ENCODE measurements at places on chromosomes 5 and 9.
A peak's percentile ranks its signal among the peaks of the same experiment; 100 is the strongest.

DNA sequence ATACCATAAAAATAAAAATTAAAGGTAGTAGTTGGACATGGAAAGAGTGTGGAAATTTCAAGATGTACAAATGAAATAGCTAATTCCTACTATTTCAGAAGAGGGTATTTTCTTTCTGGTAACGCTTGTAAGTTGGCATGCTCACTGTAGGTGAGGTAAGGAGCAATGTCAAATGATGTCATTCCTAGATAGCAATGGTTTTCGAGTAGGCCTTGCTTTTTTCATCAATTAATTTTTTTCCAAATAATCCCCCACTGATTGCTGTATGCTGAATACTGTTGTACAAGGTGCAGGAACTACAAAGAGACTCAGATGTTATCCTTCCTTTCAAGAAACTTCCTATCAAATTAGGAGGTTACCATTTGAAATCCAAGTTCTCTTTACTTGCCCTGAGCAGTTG lies 928 bp upstream of the SELENOP start:
- DNase-seq = no peak

GRCh38 chr9:79480639-79481038 lies 91.1 kb upstream of the TLE4 start:
- no peak for DNase-seq

DNA sequence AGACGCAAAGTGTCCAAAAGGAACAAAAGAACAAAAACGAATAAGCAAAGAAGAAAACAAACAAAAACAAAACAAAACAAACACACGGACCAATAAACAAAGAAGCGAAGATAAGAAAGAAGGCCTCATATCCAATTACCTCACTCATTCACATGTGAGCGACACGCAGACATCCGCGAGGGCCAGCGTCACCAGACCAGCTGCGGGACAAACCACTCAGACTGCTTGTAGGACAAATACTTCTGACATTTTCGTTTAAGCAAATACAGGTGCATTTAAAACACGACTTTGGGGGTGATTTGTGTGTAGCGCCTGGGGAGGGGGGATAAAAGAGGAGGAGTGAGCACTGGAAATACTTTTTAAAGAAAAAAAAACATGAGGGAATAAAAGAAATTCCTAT lies 28.3 kb upstream of the WWC1 start:
- no peak for DNase-seq

GRCh38 chr9:98045234-98046179 lies 11.0 kb upstream of the NANS start:
- no peak for DNase-seq

DNA sequence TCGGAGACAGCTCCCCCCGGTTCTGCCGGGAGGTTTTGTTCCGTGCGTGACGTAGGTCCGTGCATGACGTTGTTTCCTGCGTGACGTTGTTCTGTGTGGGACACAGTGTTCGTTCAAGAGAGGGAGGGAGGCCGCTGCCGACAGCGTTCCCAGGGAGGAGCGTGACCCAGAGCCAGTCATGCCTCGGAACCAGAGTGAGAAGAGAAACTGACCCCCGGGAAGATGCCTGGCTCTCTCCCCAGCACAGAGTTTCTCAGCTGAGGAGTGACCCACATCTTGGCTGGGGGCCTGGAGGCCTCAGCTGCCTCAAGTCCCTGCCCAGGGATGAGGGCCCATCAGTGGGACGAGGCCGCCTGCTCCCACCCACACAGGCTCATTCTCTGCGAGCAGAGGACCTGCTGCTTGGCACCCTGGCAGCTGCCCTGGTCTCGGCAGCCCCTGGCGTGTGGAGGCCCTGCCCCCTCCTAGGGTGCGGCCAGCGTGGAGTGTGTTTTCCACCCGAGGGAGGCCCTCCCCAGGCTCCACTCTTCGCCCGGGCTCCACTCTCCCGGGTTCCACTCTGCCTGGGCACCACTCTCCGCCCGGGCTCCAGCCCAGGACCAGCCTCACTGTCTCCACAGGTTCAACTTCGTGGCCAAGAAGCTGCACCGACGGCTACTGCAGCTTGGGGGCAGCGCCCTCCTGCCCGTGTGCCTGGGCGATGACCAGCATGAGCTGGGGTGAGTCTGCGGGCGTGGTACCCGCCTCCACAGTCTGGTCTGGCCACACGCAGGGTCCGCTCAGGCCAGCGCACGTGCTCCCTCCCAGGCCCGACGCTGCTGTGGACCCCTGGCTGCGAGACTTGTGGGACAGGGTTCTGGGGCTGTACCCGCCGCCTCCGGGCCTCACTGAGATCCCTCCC lies 7.9 kb downstream of the NDOR1 start:
- DNase-seq = no peak

DNA sequence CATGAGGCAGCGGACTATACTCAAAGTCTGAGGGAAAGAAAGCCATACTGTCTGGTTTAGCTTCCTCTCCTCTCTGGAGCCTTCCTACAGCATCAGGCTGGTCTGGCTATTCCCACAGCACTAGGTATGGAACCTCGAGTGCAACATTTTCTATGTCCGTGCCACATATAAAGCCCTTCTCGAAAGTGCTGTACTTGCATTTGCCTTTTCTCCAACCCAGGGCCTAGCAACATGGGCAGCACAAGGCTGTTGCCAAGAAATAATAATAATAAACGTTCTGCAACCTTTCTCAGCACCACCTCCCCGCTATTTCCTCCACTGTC lies 804 bp downstream of the MED10 start:
- DNase-seq = no peak

DNA sequence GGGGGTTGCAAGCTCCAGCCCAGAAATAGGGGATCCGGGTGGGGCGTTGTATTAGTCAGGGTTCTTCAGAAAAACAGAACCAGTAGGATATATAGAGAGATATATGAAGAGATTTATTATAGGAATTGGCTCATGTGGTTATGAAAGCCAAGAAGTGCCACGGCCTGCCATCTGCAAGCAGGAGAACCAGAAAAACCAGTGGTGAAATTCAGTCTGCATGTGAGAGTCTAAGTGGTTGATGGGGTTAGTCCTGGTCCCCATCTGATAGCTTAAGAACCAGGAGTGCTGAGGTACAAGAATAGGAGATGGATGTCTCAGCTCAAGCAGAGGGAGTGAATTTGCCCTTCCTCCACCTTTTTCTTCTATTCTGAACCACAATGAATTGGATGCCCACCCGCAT lies 123.4 kb upstream of the APC start:
- DNase-seq = no peak

- no peak for DNase-seq
Observed at GRCh38 chr5:122368510-122369251, 56.6 kb downstream of the SNCAIP start.

GRCh38 chr5:159263569-159263905 lies 447 bp downstream of the UBLCP1 start:
- DNase-seq = no peak

DNA sequence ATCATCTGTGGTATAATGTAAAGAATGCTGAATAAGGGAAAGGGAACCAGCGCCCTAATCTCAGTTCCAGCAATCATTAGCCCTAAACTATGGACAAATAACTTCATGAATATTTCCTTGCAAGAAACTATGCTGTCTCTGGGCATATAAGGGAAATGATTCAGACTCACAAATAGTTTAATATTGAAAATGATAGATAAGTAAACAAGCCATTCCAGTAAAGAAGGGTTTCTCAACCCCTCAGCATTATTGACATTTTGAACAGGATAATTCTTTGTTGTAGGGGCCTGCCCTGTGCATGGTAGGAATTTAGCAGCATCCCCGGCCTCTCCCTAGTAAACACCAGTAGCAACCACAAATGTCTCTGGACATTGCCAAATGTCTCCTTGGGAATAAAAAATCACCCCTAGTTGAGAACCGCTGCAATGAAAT lies 23.8 kb downstream of the C5 start:
- no peak for DNase-seq

GRCh38 chr9:111034898-111035539 lies 3.3 kb downstream of the LPAR1 start:
- no peak for DNase-seq

DNA sequence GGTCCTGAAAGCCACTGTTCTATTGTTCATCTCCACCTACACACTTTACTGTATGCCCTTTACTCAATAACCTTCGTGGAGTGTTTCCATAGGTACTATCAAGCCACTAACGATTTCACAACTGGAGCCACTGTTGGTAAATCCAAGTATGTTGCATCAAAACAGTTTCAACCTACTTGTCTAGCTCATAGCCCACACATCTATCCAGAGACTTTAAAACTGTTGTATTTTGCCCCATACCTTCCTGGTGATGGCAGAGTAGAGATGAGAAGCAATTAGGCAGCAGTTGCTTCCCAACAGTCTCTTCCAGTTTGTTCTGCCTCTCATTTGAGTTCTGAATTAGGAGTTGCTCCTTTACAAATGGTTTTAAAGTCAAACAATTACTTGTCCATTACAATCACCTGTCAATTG lies 607 bp downstream of the FAXDC2 start:
- DNase-seq = no peak

GRCh38 chr9:12712532-12712931 lies 19.3 kb downstream of the TYRP1 start:
- no peak for DNase-seq

DNA sequence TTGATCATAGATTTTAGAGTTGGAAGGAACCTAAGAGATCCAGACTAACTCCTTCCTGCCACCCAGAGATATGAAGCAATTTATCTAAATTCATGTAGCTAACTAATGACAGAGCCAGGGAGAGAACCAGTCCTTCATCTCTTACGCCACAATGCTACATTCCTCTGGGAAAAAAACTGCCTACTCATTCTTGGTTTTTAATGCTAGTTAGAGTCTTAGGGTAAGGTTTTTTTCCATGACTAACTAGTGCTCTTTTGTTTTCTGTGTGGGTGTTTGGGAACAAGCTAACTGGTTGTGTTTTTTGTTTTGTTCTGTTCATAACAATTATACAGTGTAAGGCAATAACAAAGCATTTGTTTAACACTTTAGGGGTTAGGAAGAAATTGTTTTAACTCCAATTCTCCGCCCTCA lies 52.4 kb downstream of the SLC44A1 start:
- DNase-seq = no peak

DNA sequence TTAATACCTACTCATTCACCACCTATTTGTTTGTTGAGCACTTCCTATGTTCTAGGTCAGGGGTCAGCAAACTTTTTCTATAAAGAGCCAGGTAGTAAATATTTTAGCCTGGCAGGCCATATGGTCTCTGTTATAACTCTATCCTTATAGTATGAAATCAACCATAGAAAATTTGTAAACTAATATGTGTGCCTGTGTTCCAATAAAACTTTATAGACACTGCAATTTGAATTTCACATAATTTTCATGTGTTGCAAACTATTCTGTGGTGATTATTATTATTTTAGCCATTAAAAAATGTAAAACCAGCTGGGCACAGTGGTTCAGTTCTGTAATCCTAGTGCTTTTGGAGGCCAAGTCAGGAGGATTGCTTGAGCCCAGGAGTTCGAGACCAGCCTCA lies 78.8 kb upstream of the GRHPR start:
- no peak for DNase-seq

DNA sequence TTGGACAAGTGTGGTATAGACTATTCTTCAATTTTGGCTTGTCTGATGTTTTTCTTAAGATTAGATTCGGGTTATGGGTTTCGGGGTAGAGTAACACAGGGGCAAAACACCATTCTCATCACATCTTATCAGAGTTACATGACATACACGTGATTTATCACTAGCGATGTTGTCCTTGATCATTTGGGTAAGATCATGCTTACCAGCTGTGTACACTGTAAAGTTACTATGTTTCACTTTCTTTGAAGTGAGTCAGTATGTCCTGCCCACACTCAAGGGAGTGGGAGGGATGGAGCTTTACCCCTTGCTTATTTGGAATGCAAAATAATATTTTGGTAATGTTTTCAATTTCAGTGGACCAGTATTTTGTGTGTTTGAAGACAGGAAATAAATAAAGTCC lies 101.8 kb upstream of the TAF11L2 start:
- no peak for DNase-seq

DNA sequence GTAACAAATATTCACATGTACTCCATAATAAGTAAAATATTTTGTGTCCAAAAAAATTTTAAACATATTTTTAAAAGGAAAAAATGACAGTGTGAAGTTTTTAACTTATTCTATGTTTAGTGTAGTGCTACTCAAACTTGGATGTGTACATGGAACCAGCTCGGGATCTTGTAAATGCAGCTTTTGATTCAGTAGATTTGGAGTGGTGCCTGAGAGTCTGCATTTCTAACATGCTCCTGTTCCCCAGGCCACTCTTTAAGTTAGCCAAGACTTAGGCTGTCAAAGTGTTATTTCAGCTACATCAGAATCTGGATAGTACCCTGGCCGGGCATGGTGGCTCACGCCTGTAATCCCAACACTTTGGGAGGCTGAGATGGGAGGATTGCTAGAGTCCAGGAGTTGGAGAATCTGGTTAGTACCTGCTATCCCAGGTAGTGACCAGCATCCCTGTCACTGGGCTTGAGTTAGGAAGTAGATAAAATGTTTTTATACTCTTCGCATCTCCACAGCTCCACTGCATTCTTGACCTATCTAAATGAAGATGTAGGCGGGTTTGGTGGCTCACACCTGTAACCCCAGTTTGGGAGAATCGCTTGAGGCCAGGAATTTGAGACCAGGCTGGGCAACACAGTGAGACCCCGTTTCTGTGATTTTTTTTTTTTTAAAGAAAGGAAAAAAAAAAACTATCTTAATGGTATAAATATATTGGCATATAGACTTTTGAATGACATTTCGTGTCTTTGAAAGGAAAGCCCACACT lies 60.7 kb upstream of the TTC23L start:
- DNase-seq = no peak

DNA sequence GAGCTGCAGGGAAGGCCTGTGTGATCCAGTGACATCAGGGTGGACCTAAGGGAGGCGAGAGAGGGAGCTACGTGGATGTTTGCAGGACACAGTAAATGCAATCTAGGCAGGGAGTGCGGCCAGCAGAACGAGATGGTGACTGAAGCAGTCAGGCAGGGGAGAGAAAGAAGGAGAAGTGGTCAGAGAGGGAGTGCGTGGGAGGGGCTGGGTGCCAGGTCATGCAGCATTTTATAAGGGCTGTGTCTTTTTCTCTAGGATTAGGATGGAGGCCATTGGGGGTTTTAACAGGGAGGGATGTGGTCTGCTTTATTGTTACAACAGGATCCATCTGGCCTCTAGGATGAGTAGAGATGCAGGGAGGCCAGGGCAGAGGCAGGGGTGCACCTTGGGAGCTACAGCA lies 80.4 kb downstream of the DCP2 start:
- DNase-seq = no peak

GRCh38 chr9:26058111-26058895 lies 380.1 kb upstream of the TUSC1 start:
- no peak for DNase-seq

GRCh38 chr5:99765011-99765410 lies 770.2 kb upstream of the FAM174A start:
- no peak for DNase-seq

DNA sequence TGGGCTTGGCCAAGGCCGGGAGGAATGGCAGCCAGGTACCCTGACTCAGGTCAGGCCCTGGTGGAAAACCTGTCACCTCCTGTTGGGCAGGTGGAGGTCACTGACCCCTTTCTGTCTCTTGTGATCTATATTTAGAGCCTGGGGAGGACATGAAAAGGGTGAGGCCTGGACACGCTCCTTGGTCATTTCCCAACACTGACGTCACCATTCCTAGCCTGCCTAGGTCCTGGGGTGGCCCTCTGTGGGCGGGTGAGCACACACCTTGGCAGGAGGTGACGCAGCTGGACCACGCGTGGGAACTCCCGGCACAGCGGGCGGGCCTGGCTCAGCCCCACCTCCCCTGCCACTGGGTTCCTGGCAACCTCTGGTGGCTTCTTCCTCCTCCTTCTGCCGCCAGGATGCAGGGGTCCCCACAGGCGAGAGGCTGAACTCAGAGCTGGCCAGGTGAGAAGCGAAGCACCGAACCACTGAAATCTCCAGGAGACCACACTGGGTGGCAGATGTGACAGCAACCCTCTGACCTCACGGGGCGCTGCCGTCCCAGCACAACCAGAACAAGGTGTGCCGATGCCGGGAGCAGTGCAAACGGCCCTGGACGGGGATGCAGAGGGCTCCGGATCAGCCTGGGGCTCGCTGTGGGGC lies 6.4 kb upstream of the RALGDS start:
- peak; percentile 88 for DNase-seq

All from psoas muscle (tissue), 8 donors.